ENCODE measurements at places on chromosomes 11 and 22.

DNA sequence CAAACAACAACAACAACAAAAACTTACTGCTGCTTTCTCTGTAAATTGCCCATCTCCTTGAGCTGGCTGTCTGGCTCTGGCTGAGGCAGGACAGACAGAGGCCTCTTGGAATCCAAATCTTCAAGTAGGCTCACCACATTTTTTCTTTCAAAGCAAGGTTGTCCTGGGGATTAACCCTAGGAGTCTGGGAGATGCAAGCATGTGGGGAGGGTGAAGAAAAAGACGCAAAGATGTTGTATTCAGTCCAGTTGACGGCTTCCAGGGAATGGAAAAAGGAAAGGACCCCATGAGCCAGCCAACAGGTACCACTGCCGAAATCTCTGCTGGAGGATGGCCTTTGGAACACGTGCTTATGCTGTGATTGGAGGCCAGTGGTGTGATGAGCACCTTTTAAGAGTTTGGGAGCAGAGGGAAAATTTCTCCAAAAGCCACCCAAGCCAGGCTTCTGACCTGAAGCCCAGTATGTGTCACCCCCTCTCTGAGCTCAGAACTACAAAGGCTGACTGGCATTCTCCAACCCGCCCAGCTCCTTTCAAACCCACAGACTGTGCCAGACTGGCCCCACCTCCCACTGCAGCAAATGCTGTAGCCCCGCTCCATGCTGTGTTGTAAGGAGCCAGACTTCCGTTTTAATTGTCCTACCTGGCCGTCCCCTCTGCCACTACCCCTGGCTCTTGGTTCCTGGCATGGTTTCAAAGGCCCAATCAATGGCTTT is 10.8 kb downstream of the BLID start:
- no peak for DNase-seq

GRCh38 chr11:69008737-69009440 is 4.2 kb downstream of the MRGPRF start:
- DNase-seq = peak; percentile 95

GRCh38 chr22:42604403-42604802 is 10.3 kb downstream of the POLDIP3 start:
- no peak for DNase-seq

DNA sequence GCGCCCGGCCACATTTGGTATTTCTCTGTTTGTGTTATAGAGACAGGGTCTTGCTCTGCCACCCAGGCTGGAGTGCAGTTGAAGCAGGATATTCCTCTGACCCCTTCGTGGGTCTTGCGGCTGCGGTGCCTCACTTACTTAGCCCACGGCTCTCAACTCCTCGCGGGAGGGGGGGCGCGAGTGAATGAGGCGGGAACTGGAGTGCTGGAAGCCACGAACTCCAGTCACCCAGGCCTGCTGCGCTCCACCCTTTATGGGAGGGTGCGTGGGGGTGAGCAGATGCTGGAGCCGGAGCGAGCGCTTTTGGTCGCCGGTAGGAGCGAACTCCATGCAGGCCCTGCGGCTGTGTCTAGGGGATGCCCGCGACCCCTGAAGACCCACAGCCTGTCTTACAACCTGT is 1.8 kb downstream of the C11orf54 start:
- DNase-seq = no peak

Measured in HS-27A (cell line).